ENCODE measurements at places on chromosomes 5 and 9.
A peak's percentile ranks its signal among the peaks of the same experiment; 100 is the strongest.

- no peak for DNase-seq
These were observed 63.4 kb downstream of the ANGPTL2 start for GRCh38 chr9:127059030-127059429.

DNA sequence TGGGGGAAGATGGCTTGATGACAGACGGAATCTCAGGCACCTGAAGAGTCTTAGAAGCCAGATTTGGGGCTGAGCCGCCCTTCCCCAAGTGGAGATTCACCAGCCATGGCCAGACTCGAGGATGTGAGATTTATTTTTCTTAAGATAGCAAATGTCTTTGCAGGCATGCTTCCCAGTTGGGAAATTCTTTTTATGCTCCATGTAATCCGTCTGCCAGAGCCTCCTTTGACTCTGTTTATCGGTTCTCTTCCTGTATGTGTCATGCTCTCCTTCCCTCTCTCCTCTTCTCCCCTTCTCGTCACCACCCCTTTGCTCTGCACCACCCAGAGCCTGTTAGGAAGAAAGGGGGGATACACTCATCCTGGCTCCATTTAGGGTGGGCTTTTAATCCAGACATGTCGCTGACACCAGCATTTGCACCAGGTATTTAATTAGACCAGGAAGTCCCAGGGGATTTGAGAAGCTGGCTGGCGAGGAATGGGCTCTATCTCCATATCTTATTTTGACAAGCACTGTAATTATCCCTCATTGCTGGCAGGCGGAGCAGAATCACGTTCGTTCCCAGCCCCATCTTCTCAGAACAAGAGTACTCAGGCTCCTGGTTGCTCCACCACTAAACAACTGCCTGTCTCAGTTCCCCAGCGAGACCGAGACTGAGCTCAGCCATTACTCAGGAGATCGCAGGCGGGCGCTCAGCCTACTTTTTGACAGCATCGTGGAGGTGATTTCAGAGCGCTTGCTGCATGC, 50.9 kb downstream of the KCNIP1 start:
- no peak for DNase-seq

- DNase-seq: peak; percentile 48
These were observed 757 bp downstream of the NRARP start for GRCh38 chr9:137301081-137301947.

DNA sequence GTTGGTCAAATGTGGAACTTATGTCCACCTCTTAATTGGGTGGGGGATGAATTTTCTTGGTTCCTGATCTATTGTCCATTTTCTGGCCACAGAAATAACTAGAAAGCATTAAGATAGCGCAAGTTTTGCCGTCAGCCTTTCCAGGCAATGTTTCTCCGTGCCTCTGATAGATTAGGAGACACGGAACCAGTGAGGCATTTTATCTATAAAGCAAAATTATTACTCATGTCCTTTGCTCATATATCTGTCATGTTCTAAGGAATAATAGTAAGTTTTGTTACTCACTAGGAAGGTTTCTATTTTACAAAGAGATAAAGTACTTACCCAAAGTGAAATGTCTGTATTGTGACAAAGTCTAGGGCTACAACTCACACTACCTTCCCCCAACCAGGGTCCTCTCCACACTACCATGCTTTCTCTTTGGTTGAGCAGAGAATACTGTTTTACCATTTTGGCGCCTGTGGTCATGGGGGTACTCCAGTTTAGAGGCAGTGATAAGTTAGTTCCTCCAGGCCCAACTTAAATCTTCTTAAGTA, 19.9 kb upstream of the IL9 start:
- DNase-seq: no peak

DNA sequence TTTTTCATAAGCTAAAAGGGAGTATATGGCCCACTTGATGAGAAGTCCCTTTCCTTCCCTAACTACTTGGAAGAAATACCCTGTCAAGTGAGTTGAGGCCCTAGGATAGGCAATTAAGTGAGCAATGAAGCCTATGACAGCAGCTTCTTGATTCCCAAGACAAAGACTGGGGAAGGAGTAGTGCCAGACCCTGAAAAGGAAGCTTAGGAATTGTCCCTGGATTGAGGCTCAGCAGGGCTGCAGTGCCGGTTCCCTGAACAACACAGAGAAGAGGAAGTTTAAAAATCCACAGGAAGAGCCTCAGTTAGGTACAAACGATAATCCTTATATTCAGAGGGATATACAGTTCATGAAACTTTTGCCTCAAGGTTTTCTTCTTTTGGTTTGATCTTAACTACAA, 61.8 kb upstream of the RAD23B start:
- DNase-seq: no peak

DNA sequence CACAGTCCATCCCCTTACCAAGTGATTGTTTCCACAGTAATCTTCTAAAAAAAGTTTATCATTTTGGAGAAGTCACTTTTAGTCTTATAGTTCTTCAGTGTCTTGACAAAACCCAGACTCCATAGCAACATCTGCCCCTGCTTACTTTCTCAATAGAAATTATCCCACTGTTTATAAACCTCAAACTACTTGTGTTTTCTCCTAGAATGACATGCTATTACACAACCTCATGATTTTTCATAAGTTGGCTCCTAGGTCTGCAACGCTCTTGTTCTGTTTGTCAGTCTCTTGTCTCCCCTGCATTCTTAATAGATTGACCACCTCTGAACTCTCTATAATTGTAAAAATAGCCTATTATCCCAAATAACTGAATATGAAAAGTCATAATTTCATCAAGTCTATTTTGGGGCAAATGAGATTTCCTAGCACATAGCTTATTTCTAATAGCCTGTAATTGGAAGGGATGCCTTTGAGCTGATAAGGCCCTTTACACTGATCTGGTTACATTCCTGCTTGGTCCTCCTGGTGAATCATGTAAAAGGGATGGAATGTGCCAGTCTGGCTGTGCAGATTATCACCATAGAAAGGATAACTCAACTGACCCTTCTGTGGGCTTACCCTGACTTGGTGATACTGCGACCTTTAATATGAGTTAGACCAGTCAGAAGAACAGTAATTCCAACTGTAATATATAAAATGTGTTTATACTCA, 69.6 kb downstream of the CHSY3 start:
- no peak for DNase-seq

DNA sequence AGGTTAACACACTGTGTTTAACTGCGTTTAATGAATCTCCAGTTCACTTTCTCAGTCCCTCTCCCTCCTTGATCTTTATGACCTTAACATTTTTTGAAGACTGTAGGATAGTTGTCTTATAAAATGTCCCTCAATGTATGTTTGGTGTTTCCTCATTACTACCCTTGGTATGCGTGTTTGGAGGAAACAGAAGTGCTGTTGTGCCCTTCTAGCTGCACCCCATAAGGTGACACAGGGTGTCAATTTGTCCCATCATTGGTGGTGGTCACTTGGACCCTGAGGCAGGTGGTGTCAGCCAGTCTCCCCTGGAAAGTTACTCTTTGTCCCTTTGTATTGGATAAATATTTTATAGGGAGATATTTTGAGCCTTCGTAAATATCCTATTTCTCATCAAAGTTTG, 52.3 kb downstream of the RAD23B start:
- DNase-seq: no peak

- no peak for DNase-seq
These were observed 359.1 kb upstream of the ADAMTSL1 start for GRCh38 chr9:18114559-18115475.

DNA sequence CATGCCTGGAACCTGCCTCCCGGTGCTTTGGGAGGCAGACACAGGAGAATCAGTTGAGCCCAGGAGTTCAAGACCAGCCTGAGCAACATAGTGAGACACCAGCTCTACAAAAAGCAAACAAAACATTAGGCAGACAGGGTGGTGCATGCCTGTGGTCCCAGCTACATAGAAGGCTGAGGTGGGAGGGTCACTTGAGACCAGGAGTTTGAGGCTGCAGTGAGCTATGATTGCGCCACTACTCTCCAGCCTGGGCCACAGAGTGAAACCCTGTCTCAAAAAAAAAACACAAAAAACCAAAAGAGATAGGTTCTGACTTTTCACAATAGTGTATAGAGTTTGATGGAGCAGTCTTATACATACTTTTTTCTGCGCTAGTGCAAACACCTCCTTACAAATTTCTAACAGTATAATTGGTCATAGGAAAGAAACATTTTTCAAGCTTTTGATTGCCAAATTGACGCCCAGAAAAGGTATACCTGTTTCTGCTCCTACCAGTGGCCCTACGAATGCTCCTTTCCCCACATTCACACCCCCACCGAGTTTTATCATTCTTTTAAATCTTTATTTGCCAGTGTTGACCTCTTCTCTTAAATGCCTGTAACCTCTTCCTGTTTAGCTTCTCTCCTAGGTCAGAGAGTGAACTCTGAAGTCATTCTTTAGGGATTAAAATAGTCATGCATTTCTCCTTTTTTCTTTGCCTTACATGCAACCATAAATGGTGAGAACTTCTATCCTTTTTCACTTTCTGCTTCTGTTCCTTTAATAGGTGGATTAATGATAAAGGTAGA, 7.5 kb downstream of the DOCK8 start:
- DNase-seq: no peak

GRCh38 chr9:21653091-21653490, 149.3 kb upstream of the MTAP start:
- no peak for DNase-seq

DNA sequence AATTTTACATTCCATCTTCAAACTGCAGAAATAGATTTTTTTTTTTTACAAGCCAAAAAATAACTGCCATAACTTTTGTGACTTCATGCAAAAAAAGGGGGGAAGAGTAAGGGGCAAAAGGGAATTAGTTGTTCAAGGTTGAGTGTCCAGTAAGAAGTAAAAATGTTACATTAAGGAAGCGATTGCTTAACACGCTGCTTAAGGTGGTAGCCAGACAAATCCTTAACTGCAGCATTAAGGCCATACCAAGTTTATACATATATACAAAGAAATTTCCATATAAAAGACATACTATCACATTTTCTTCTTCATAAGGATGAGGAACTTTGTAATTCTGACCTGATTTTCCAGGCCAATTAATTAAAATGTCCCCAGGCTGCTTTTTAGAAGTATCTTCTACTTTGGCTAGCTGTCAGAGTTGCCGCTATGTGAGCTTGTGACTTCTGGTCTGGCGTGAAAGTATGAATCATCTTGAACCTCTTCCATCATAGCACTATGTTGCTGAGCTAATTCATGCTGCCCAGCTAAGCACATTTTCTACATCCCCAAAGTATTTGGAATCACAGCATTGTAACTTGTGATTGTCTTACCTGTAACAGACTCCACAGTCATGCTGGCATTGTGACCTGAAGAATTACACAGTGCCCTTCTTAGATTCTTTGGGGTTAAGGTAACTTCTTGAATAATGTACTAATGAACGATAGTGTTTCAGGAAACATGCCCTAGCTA, 40.0 kb downstream of the G3BP1 start:
- no peak for DNase-seq

DNA sequence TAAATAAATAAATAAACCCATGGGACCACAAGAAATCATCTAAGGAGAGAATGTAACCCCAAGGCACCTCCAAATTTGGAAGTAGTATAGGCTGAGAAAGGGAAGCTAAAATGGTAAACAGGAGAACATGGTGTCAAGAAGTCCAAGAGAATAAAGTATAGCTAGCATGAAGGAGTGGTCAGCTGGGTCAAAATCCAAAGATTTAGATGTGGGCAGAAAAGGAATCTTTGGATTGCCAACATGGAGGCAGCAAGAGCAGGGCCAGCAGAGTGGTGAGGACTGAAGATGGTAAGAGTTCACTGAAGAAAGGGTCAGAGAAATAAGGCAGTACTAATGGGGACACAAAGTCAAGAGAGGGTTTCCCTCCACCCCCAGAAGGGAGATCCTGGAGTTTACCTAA, 53.0 kb downstream of the TSSK1B start:
- DNase-seq: no peak

GRCh38 chr5:74282490-74282889, 358.0 kb downstream of the ENC1 start:
- DNase-seq: no peak

- DNase-seq: no peak
These were observed 199.7 kb downstream of the ROR2 start for GRCh38 chr9:91750343-91750742.

DNA sequence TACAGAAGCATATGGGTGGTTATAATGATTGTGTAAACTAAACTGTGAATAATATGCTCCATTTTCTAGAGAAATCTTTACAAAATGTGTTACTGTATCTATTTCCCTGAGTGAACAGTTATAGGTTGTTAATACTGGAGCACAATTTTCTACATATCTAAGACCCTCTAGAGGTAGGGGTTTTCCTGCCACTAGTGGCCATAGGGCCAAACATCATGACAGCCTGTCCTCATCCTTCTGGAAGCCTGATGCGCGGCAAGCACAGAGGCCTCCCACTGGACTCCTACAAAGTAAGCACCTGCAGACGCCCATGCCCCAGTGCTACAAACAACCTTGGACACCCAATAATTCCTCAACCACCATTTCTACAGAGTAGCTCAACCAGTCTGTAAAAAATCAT, 1.9 kb upstream of the SNX18 start:
- DNase-seq: no peak

- no peak for DNase-seq
These were observed 2.8 kb downstream of the TUBB4B start for GRCh38 chr9:137243626-137244485.

GRCh38 chr5:113508756-113509155, 4.7 kb upstream of the YTHDC2 start:
- no peak for DNase-seq

GRCh38 chr9:133448487-133448972, 11.2 kb upstream of the CACFD1 start:
- DNase-seq: no peak

DNA sequence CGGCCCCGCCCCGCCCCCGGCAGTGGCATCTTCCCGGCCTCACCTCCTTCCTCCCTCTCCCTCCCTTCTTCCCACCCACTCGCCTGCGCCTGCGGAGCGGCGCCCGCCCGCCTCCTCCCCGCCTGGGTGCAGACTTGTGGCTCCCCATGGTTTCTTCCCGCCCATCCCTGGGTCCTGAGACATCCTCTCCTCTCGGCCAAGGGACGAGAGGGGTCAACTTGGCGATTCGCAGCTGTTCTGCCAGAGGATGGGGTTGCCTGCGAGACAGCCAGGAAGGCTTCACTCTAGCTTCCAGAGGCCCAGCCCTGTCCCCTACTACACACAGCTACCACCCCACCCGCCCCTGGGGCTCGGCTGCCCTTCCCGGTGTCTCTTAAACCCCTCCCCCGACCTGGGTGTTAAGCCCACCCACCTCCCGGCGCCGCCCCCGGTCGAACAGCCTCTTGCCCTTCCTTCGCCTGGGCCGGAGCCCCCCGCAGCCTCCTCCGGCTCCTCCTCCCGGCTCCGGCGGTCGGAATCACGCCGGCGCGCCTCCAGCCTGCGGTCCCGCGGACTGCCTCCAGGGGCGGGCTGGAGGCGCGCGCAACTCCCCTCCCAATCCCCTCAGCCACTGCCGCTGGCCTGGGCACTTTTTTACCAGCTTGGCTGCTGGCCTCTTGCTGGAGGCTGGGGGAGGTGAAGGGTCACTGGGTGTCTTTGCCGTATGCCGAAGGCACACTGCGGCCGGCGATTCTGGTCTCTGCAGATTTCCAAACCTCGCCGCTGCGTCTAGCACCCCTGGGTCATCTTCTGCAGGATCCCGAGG, 1.9 kb downstream of the JADE2 start:
- DNase-seq: peak; percentile 89
